ENCODE measurements at places on chromosomes 1 and 21.

GRCh38 chr1:50710099-50710498, 250.0 kb downstream of the FAF1 start:
- no peak for DNase-seq

DNA sequence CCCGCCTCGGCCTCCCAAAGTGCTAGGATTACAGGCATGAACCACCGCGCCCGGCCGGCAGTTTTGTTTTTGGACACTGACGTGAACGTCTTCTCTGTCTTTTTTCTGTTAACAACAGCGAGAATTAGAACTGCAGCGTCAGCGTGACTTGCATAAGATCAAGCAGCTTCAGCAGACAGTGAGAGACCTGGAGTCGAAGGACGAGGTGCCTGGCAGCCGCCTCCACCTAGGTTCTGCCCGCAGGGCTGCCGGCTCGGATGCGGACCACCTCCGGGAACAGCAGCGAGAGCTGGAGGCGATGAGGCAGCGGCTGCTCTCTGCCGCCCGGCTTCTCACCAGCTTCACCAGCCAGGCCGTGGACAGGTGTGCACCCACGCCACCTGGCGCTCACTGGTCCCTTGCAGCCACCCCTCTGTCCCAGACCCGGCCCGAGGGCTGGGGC, 22.9 kb upstream of the DIP2A start:
- no peak for DNase-seq

GRCh38 chr21:46322351-46323226, 1.1 kb downstream of the C21orf58 start:
- DNase-seq, result no peak

DNA sequence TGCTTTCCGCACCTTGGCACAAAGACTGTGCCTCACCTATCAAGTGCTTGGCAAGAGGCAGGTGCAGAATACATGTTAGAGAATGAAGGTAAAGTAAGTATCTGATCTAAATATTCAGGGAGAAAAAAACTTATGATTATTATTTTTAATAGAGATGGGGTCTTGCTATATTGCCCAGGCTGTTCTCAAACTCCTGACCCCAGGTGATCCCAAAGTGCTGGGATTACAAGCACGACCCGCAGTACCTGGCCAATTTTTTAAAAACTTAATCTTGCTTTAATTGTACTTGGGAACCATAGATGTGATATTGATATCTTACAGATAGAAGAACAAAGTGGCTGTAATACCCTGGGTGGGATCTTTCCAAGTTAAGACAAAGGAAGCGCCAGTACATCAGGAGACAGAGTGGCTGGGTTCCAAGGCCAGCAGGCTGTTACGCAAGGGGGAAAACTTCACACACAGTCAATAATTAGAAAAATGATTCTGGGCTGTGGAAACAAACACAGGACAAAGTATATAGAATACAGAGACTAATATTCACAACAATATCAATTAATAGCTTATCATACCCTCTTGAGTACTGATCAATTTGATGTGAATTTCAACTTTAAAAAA, 58.6 kb upstream of the ATP1A1 start:
- no peak for DNase-seq

- peak; percentile 63 for DNase-seq
These were observed 20.7 kb downstream of the CD34 start for GRCh38 chr1:207890136-207890738.

DNA sequence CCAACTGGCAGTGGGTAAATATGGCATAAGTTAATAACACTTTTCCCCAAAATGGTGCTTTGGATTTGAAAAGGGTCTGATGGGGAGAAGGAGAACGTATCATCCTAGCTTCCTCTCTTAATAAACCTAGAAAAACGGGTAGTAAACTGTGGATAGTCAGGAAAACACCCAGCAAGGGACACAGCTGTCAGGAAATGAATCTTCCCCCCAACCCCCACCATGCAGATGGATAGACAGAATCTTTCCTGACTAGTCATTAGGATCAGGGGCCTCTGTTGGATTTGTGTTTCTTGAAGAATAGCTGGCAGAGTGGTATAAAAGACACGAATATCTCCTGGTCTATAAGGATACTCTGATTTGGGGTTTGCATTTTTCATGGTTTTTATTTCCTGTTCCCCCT, 22.5 kb upstream of the LAX1 start:
- DNase-seq, result no peak

- DNase-seq, result no peak
These were observed 102.6 kb upstream of the RRP15 start for GRCh38 chr1:218182455-218182854.

- DNase-seq, result no peak
These were observed 448.3 kb upstream of the PROX1 start for GRCh38 chr1:213539464-213539863.

DNA sequence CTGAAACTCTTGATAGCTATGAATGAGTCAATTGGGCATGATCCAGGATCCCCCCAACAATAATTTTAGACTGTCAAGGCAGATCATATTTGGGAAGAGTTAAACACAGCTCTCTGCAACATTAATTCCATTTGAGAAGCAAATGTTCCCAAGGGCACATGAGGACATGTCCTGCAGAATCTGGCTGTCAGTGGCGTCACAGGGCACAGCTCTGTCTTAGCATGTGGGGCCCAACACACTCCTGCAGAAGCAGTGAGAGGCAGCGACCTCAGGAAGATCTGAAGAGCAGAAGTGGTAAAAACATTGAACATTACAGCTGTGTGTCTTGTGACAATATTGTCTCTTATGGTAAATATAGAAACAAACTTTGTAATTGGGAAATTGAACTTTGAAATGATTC, 197.1 kb upstream of the PBX1 start:
- DNase-seq, result no peak

- DNase-seq, result no peak
These were observed 790 bp downstream of the RPS8 start for GRCh38 chr1:44775930-44776729.

GRCh38 chr1:245988393-245989078, 518.5 kb downstream of the SMYD3 start:
- DNase-seq, result no peak

DNA sequence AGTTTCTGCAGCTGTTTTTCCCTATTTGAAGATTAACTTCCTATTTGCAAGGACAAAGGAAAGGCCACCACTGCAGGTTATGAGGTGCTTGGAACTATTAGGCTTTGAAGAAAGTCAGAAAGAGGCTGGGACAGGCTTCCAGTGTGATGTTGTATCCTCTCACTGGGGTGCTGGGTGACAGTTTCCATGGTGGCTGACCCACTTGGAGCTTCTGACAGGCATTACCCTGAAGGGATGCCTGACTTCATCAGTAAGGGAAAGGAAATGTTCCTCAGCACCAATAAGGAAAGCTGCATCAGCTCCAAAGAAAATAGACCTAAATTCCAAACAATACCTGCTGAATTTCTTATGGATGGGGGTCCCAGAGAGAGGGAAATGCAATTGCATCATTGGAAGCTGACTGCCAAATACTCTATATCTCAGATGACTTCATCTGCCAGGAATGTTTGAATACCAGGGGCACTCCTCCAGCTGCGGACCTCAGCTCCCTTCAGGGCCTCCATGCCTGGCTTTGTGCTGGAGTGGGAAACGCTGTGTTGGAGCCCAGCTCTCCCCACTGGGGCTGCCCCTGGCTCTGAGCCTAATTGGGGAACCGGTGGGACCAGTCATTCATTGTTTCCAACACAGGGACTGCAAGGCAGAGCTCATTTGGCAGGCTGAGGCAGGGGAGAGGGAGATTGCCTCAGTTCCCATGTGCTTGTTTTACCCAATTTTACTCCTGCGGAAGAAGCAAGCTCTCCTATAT, 76.6 kb downstream of the RGL1 start:
- peak; percentile 81 for DNase-seq

GRCh38 chr1:11600836-11601235, 53.4 kb downstream of the FBXO2 start:
- DNase-seq, result no peak

- no peak for DNase-seq
These were observed 16.3 kb downstream of the POU2F1 start for GRCh38 chr1:167237000-167237399.

DNA sequence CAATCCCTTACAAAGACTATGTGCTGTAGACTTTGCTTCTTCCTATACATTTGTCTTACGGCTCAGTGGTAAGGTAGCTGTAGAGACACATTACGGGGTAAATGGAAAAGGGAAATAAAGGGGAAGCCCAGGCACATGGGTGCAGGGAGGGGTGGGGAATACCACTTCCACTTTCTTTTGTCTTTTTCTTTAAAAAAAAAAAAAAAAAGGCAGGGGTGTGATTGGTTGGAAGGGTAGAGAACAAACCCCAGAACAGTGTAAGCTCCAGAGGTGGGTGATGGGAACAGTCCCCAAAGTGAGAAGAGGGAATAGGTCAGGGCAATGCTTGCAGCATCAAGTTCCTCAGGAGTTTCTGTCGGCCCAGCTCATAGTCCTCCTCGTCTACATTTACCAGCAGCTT, 3.9 kb downstream of the NIT1 start:
- DNase-seq, result no peak

DNA sequence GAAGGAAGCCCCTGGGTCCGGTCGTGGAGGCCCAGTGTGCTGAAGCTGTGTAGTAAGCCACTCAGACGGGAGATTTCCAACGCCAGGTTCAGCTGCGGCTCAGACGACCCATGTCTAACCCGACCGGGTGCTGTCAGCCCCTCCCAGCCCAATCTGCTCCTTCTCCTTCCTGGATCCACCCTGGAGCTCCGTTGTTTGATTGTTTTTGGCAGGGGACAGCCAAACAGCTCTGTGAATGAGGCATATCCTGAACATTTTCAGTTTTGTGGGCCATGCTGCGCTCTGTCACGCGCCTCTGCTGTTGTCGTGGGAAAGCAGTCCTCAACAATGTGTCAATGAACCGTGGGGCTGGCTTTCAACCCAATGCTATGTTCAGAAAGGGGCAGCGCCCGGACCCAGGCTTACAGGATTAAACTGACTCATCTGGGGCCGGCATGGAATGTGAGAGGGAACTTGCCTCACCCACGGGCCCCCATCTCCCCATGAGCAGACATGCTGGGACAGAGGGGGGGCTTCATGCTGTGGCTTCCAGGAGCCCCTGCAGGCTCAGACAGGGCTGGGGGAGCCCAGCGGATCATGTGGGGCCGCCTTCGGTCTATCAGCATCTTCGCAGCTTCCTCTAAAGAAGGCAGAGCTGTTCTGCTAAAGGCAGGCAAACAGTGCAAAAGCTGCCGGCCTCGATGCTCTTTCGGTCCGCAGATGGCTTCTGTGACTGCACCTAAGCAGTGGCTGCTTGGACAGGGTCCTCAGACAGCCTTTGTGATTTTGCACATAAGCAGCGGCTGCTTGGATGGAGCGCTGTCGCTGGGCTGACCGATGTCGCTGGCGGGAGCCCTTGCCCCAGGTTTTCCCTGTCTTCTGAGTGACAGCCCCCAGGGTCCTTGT, 101.7 kb downstream of the RIPK4 start:
- no peak for DNase-seq

- DNase-seq, result no peak
These were observed 133.2 kb downstream of the GDAP2 start for GRCh38 chr1:117796226-117796625.

DNA sequence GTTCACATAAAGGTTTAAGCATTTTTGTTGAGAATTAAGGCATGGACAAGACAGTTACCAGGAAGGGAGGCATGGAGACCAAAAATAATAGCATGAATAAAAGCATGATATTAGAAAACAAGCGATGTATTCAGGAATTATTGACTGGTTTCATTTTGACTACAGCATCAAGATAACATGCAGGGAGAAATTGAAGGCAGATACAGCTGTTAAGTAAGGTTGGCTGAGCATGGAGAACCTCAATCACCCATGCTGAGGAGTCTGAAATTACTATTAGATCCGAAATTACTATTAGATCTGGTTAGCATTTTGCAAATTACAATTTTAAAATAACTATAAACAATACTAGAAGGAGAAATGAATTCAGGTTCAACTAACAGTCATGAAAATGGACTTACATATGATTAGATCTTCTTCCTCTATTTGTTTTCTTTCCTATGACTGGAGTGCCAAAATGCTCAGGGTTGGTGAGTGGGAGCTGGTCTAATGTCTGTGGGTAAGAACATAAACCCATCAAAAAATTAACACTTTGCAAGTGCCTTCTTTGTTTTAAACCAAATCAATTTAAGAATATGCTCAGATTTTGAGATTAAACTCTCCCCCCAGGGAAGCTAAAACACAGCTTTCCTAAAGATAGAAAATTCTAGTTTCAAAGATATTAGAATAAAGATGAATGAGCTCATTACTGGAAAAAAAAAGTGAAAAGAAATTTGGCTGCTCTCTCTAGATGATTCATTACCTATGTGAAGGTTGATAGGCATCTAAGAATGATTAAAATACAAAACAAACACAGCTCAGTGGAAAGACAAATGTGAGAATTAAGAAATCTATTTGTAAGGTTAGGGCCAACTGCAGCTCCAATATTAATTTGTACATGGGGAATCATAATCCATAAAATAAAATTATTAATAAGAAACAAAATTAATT, 81.7 kb downstream of the ARID4B start:
- DNase-seq, result no peak

DNA sequence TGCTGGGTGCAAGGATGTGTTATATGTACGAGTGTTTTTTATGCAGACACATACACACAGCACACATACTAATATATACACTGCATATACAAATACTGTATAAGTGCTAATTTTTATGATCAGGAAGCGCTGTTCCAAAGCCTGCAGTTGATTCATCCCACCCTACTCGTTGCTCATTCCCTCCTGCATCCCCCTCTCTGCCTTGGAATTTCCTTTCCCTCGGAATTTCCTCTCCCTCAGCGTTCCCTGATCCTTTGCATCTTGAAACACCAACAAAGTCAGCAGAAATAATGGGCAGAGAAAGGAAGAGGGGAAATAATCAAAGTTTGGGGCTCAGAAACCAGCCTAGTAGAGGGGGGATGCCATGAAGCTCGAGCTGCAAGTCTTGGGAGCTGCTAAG, 98.9 kb downstream of the CSMD2 start:
- peak; percentile 36 for DNase-seq

- DNase-seq, result no peak
These were observed 99.7 kb downstream of the PAX7 start for GRCh38 chr1:18730321-18730720.

- DNase-seq, result no peak
These were observed 2.5 kb downstream of the ZCCHC17 start for GRCh38 chr1:31299365-31299764.

- no peak for DNase-seq
These were observed 122.3 kb downstream of the DMRTB1 start for GRCh38 chr1:53581476-53581875.

All from fibroblast of skin of left quadriceps (primary cell).